ENCODE measurements at places on chromosomes 5 and 9.

- no peak for DNase-seq
Observed at GRCh38 chr9:109799141-109799540, 19.1 kb downstream of the PALM2AKAP2 start.

DNA sequence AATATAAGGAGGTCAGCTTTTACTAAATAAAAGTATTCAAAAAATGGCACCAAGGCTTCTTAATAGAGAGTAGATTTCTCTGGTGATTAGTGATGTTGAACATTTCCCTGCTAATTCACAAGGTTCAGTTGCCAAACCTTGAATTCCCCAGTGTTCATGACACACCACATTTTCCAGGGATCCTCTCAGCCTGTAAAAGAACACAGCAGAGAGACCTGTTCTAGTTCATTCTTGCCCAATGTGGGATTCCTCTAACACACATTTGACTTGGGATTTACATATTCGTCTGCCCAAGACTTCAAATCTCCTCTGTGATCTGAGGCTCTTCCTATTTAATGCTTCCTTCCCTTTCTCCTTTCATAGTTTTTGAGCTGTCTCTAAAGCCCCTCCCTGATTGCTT lies 273.2 kb upstream of the CDH9 start:
- DNase-seq, result peak; percentile 26

- DNase-seq, result no peak
Observed at GRCh38 chr9:125601961-125602360, 105.0 kb downstream of the MAPKAP1 start.

- no peak for DNase-seq
Observed at GRCh38 chr5:72645064-72645846, 138.0 kb upstream of the ZNF366 start.

- no peak for DNase-seq
Observed at GRCh38 chr9:14311171-14311949, 2.6 kb downstream of the NFIB start.

GRCh38 chr9:29564564-29564963 lies 1991.3 kb upstream of the C9orf72 start:
- DNase-seq, result no peak

DNA sequence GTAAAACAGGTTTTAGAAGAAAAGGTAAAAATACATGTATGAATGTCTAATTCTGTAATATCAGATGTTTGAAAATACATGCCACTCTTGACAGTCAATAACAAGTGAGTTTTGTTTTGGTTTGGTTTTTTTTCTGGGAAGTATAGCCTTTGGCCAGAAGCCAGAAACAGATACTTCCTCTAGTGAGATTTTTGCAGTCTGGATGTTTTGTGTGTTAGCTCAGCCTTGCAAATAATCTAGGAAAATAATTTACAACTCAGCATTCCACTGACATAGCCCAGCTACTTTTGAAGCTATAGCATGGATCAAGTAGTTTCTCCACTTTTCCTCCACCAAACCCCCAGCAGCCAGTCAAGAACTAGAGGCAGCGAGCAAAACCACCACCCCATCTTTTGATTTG lies 56.7 kb downstream of the SLC1A1 start:
- peak; percentile 37 for DNase-seq

GRCh38 chr5:126542441-126542840 lies 52.6 kb downstream of the ALDH7A1 start:
- no peak for DNase-seq

DNA sequence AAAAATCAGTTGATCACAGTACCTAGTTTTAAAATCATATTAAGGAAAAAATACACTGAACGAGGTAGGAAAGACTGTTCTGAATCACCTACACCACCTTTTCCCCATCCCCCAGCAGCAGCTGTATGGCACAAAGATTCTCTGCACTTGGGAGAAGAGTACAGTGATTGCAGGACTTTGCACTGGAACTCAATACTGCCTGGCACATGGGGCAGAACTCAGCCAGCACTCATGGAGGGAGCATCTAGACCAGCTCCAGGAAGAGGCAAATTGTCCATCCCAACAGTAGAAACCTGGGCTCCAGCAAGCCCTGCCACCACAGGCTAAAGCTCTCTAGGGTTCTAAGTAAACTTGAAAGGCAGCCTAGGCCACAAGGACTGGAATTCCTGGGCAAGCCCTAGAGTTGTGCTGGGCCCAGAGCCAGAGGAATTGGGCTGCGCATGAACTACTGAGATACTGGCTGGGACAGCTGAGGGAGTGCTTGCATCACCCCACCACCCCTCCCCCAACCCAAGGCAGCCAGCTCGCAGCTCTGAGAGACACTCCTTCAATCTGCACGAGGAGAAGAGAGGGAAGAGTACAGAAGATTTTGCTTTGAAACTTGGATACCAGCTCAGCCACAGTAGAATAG lies 654.4 kb upstream of the CDH6 start:
- peak; percentile 28 for DNase-seq

GRCh38 chr5:92801911-92802310 lies 779.1 kb downstream of the NR2F1-AS1 start:
- DNase-seq, result no peak

GRCh38 chr9:83327323-83327722 lies 210.9 kb downstream of the FRMD3 start:
- DNase-seq, result no peak

DNA sequence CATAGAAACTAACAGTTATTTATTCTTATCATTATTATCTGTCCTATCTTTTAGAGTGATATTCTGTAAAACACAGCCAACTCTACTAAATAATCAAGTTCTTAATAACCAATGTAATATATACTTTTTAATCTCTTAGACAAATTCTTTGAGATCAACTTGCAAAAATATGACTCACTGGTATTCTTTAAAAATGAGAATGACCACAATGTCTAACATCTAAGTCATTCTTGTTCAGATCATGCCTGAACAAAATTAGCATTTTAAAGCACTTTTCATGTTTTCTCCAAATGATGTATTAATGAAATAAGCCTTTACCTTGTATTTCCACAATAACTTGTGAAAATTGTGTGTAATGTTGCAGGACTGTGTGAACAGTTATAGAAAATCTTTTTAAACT lies 356.9 kb upstream of the RGMB start:
- peak; percentile 73 for DNase-seq

DNA sequence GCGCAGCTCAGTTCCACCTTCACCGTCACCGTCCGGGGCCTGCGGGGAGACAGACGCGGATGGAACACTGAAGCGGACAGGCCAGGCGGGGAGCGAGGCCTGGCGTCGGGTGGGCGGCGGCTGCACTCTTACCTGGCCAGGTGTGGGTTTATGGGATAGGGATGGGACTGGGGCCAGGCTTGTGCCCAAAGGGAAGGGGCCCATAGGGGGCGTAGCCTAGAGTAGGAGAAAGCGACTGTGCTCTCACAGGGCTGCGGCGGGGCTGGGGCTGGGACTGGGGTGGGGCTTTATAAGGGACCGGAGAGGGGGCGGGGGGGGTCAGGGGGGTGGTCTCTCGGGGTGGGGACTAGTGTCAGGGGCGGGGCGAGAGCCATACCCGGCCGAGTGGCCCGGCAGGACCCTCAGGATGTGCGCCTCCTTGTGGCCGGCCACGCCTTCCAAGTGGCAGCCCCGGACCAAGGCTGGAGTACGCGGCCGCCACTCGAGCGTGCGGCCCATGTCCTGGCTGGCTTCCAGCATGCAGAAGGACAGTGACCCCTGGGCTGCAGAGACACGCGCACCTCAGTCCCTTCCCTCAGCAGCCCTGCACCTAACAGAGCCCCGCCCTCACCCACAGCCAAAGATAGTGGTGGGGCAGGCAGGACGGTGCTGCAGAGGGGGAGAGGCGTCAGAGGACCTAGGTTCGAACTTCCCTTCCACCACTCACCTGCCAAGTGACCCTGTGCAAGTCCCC lies 22.8 kb downstream of the FPGS start:
- no peak for DNase-seq

DNA sequence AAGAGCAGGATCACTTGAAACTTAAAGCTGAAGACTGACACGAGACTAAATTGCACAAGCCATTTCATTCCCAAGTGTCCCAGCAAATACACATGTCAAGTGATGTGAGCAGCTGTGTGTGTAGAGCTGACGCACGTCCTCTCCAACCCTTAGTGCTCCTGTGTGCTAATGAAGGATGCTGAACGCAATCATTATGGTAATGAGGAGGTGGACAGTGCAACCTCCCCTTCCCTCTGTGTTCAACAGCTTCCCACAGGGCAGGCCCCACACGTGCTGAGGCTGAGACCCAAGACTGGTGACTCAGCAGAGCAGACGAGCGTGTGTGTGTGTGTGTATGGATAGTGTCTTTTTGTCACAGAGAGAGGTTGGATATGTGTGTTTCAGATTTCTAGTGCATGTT lies 702.1 kb downstream of the SEMA5A start:
- DNase-seq, result peak; percentile 85

GRCh38 chr5:83277953-83278352 lies 193.6 kb upstream of the VCAN start:
- DNase-seq, result no peak

DNA sequence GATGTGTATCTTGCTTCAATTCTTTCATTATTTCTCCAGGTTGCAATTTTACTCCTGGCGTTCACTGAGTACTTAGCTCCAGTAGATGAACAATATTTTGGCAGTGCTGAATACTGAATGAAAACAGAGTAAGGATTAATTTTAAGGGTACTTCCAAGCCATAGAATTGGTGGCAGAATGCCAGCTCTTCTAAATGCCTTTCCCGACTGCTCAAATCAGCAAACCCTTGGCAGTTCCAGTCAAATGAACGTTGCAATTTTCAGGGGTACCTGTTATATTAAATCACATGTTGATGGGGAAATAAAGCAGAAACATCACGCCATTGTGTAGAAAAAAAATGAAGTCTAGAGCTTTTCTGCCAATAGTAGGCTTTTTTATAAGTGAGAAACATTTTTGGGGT lies 282.4 kb upstream of the RPS23 start:
- no peak for DNase-seq

GRCh38 chr5:130110328-130110727 lies 206.1 kb downstream of the CHSY3 start:
- DNase-seq, result no peak

- no peak for DNase-seq
Observed at GRCh38 chr9:127566351-127567001, 45.6 kb upstream of the STXBP1 start.

DNA sequence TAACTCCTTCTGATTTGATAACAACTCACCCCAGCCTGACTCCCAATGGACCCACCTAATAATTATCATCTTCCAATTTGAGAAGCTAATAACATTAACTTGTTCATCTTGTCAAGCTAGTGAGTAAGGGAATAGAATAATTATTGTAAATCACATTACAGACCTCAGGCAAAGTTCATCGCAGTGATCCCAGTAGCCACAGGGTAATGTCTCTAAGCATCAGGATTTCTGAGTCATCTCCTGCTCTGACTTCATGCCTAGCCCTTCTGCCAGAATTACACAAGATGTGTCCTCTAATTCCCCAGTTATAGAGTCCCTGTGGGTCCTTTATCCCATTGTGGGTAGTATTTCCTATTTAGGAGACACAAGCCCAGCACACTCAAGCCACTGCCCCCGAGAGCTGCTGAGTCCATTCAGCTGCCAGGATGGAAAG lies 365.7 kb downstream of the DEPDC1B start:
- peak; percentile 65 for DNase-seq

GRCh38 chr9:72855890-72856523 lies 96.8 kb downstream of the ALDH1A1 start:
- no peak for DNase-seq

- peak; percentile 98 for DNase-seq
Observed at GRCh38 chr9:12784461-12785259, 9.8 kb downstream of the LURAP1L start.

DNA sequence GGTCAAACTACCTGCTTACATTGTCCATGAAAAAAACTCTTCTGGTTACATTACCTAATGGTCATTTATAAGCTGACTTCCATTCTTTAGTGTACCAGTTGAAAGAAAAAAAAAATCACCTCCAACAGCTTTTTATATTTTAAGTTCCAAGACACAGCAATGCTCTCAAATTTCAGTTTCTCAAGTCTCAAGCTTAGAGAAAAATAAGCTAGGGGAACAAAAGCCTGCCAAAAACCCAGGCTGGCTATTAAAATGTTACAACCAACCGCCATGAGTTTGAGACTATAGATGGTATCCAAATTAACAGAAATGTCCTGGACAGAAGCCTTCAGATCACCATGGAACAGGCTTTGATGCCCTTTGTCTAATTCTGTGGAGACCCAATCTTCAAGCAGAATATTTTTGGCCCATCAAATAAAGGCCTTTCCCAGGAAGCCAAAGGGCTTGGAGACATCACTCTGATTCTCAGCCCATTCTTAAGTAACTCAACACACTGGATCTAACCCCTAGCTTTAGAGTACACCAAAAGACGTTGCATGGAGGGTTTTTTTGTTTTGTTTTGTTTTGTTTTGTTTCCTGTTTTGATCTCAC lies 343.7 kb downstream of the GLIS3 start:
- DNase-seq, result peak; percentile 25

GRCh38 chr5:97676608-97677007 lies 493.6 kb upstream of the RIOK2 start:
- DNase-seq, result no peak

DNA sequence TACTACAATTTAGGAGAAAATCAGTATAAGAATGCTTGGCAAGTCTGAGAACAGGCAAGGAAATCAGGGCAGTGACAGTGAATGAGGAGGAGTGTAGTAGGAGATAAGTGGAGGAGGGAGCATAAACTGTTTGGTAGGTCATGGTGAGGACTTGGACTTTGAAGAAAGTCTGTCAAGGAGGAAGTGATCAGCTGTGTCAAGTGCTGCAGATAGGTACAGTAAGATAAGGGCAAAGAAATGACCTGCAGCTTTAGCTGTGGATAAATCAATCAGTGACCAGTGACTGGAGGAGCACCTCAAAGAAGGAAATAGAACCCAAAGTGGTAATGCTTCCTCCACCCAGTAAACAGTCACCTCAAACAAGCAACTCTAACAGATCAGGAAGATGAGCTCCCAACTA lies 106.3 kb downstream of the RAPGEF6 start:
- DNase-seq, result no peak

DNA sequence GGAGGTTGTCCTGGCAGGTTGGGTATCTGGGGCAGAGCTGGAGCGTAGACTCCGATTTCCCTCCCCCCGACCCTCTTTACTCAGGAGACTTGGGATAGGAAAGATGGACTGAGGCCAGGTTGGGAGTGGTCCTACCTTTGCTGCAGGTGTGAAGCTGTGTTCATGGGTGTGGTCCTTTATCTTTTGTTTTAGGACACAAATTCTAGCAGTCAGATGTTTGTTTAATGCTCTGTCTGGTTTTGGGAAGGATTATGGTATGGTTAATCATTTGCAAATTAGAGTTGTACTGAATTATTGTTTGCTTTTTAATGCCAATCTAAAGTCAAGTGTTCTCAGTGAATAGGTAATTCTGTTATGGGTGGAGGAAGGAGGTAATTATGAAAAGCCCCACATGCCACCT lies 14.1 kb upstream of the FAM120AOS start:
- no peak for DNase-seq

DNA sequence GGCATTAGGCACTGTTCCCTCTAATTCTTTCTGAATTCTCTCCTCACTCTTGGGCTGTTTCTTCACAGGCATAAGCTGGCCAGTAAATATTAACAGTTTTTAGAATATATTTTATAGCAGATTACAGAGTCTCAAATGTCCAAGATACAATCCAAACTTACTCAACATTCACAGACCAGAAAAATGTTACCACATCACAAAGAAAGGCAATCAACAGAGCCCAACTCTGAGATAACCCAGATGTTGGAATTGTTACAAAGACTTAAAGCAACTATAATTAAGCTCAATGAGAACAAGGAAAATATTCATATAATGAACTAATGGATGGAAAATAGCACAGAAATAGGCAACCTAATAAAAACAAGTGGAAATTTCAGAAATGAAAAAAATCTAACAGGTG lies 401.1 kb upstream of the RGMB start:
- peak; percentile 18 for DNase-seq

GRCh38 chr5:58606064-58606463 lies 23.2 kb downstream of the RAB3C start:
- no peak for DNase-seq

All from IMR-90 (cell line).